ENCODE measurements at places on chromosomes 6 and 20.

- no peak for DNase-seq
Observed at GRCh38 chr20:35283441-35284266, 918 bp downstream of the EIF6 start.

GRCh38 chr6:11482616-11483015 lies 54.9 kb upstream of the TMEM170B start:
- no peak for DNase-seq

DNA sequence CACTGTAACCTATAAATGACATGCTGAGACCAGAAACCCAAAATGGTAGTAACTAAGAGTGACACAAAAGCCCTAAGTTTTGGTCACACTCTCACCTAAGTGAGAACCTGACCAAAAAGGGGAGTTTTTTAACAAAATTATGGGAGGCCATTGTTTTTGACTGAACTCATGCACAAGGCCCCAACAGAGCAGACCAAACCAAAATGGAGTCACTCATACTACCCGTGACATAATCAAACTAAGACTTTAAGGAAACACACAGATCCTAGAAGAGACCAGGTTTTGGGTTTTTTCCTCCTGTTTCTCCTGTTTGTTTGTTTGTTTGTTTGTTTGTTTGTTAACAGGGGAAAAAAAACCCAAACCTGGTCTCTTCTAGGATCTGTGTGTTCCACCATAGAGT lies 49.2 kb upstream of the MRAP2 start:
- no peak for DNase-seq

DNA sequence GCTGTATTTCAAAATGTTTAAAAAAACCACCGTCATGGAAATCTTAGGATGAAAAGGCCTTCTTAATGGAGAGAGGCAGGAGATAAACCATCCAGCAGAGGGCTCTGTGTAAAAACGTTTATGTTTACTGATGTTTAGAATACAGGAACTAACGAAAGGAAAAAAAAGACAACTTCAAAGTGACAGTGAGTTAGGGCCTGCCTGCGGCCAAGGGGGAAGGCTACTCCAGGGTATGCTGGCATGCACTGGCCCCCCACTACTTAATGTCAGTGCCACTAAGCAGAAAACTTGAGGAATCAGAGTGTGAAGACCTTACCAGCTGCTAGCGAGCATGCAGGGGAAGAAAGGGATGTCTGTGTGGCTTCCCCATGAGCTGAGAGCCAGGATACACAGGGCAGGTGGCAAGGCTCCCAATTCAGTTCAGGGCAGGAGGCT lies 47.7 kb downstream of the AKAP7 start:
- DNase-seq, result no peak

DNA sequence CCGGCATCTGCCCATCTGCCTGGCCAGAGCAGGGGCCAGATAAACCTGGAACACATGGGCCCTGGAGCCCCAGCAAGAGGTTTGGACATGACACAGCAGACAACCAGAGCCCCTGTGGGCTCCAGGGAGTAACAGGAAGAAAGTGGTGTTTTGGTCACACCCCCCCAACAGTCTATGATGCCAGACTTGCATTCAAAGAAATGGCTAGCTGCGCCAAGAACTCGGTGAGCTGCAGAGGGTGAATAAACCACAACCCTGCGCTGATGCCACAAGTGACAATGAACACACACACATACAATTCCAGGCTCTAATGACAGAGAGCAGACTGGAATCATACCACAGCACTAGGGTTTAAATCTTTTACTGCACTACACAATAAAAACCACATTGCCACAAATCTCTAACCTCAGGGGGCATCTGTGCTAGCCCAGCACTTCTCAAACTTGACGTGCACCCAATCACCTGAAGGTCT lies 34.0 kb downstream of the TRERF1 start:
- no peak for DNase-seq

- no peak for DNase-seq
Observed at GRCh38 chr6:142304241-142304640, 2.4 kb downstream of the ADGRG6 start.

DNA sequence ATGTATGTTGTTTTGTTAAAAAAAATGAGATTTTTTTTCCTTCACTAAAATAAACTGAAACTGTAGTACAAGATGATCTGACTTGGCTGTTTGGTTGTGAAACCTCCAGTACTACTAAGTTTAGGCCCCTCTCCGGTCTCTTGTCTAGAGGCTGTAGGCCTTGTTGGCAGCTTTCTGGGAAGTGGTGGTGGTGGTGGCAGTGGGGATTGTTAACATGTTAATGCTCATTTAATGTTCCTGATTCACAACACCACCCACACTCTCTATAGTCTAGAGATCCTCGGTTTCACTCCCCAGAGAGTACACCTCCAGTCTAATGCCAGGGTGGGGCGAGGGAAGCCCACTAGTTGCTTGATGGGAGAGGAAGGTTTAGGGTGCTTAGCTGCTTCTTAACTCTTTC lies 24.1 kb downstream of the STK4 start:
- DNase-seq, result no peak

DNA sequence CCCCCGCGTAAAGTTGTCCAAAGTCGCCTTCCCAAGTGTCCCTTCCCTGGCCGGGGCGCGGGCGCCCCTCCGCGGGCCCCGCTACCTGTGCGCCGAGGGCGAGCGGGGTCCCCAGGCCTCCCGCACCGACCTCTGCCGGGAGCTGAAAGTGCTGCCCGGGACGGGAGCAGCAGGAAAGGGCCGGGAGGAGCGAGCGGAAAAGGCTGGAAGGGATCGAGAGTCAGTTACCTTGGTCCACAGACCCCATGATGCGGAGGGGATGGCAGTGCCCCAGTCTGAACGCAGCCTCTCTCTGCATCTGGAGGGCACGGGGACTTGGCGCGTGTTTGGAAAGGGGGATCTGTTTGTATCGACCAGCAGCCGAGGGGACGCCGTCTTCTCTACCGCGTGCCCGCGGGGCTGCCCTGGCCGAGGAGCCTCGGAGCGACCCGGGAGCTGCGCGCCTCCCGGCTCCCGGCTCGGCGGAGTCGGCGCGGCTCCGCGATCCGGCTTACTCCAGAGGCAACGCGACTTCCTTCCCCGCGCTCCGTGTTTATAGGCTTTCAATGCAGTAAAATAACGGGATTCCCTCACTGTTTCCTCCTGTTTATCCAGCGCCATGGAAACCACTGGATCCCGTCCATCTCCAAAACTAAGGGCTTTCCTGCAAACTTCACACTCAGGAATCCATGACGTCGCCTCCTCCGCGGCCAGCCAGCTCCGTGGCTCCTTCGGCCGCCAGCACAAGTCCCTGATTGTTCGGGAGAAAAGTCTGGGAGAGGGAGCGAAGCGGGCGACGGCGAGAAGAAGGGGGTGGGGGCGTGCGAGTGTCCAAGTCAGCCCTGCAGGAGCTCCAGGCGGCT lies 20.0 kb upstream of the NFATC2 start:
- DNase-seq, result no peak

DNA sequence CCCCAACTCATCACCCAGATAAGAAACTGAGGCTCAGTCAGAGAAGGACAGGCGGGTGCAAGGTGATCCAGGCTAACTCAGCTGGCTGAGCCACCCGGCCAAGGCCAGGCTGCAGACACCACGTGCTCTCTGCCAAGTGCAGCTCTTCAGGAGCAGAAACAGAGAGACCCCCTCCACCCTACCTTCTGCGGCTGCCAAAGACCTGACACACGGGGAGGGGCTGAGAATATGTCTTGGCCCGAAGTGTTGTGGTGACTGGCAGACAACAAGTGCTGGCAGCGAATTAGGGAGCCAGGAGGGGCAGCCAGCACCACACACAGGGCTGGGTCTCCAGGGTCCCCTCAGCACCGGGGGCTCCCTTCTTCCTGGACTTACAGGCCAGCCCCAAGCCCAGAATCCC lies 22.5 kb downstream of the PREX1 start:
- DNase-seq, result no peak

- no peak for DNase-seq
Observed at GRCh38 chr6:140370441-140370840, 996.0 kb upstream of the CITED2 start.

GRCh38 chr6:38871741-38872568 lies 156.8 kb downstream of the DNAH8 start:
- no peak for DNase-seq

- no peak for DNase-seq
Observed at GRCh38 chr6:55266896-55267295, 60.4 kb upstream of the GFRAL start.

DNA sequence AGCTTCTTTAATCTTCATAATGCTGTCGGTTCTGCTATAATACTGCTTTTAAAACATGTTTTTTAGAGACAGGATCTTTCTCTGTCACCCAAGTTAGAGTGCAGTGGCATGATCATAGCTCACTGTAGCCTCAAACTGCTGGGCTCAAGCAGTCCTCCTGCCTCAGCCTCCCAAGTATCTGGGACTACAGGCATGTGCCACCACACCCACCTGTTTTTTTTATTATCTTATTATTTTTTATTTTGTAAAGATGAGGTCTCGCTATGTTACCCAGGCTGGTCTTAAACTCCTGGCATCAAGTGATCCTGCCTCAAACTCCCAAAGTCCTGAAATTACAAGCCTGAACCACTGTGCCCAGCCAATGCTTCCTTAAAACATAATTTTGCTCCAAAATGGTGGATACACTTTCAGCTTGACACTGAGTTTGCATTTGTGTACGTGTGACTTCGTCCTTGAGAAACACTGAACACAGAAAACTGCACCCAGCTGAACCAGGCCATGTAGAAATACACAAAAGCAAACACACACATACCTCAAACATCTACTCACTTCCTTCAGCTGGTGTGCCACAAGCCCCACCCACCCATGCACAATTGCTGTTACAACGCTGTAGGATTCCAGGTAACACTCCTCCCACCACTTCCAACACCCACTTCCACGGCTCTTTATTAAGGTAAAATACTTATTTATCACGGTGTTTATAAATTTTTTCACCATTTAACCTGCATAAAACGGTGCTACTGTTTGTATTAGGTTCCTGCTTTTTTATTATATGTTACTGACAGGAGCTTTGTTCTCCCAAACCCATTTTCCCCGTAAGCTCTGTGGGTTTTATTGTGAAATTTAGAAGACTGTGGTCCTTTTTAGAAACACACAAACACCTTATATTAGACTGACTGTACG lies 109.1 kb downstream of the TSHZ2 start:
- peak; percentile 25 for DNase-seq

DNA sequence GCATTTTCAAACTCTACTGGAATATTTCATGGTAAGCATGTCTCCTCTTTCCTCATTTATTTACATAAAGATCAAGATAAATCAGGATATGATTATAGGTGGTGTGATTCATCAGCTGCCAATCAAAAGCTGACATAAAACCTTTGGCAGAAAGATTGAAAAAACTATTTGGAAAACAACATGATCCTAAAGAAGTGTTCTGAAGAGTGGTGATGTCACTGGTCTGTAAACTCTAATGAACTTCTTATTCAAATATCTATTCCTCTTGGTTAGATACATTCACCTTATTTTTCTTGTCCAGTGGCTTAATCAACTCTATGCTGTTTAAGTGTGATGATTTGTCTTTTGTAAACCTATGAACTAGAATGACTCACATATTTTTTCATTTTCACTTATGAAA lies 535.5 kb upstream of the CITED2 start:
- no peak for DNase-seq

- DNase-seq, result no peak
Observed at GRCh38 chr20:34312024-34312460, 8.9 kb upstream of the AHCY start.

DNA sequence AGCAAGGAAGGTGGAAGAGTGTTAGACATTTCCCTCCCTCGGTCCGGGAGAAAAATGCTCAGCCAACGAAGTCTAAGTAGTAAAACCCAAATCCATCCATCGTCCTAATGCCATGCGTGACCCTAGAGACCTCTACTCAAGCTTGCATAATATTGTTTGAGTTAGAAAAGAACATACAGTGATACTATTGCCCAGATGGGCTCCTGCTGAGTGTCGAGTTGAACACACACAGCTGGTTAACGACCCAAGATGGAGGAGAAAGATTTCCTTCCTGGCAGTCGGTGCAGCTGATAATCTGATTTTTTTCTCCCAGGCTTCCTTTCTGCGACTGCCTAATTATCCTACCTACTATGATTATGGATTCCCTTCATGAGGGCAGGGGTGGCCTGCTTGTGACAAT lies 164.4 kb upstream of the KCNG1 start:
- DNase-seq, result no peak

DNA sequence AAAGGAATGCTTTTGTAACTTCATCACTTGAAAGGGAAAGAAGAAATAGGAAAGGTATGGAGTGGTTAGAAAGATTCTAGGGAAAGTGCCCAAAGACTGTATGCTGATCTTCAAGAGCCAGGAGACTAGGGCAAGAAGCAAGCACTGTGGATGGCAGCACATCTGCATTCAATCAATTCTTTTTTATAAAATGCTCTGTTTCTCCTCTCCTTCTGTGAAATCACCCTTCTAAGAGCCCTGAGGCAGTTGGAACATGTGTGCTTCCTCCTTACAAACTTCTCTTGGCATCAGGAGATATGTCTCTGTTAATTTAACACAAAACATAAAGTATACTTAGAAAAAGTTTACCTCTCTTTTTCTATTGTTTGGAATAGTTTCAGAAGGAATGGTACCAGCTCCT lies 1162.2 kb upstream of the GJE1 start:
- no peak for DNase-seq

GRCh38 chr20:59598625-59599310 lies 5.6 kb upstream of the PHACTR3 start:
- DNase-seq, result no peak

- DNase-seq, result no peak
Observed at GRCh38 chr6:133705066-133705465, 183.8 kb upstream of the TCF21 start.

- DNase-seq, result no peak
Observed at GRCh38 chr20:60649541-60649940, 602.5 kb upstream of the CDH4 start.

All from keratinocyte (primary cell).